ENCODE measurements at places on chromosomes 7 and 10. TPM values are rescaled to one million over a fixed set of nuclear protein-coding genes. Genes with fewer than 3 reads are reported as not detected.

The PNLIPRP2 gene
- total RNA-seq = 0.24 TPM

The CALCR gene
- 0.44 TPM for total RNA-seq

The PKD2L1 gene
- 0.20 TPM for total RNA-seq

The STYXL1 gene
- 38.7 TPM for total RNA-seq

The BTBD16 gene
- not detected for total RNA-seq

The MMP21 gene
- not detected for total RNA-seq

The ASB4 gene
- total RNA-seq = not detected

The HDAC9 gene
- total RNA-seq = 7.7 TPM

The NPSR1 gene
- total RNA-seq = not detected

GRCh38 chr10:37732685-37733084, 124.7 kb downstream of the ZNF248 start:
- DNase-seq = no peak

- DNase-seq = no peak
Observed at GRCh38 chr10:98370831-98371820, 43.9 kb downstream of the PYROXD2 start.

DNA sequence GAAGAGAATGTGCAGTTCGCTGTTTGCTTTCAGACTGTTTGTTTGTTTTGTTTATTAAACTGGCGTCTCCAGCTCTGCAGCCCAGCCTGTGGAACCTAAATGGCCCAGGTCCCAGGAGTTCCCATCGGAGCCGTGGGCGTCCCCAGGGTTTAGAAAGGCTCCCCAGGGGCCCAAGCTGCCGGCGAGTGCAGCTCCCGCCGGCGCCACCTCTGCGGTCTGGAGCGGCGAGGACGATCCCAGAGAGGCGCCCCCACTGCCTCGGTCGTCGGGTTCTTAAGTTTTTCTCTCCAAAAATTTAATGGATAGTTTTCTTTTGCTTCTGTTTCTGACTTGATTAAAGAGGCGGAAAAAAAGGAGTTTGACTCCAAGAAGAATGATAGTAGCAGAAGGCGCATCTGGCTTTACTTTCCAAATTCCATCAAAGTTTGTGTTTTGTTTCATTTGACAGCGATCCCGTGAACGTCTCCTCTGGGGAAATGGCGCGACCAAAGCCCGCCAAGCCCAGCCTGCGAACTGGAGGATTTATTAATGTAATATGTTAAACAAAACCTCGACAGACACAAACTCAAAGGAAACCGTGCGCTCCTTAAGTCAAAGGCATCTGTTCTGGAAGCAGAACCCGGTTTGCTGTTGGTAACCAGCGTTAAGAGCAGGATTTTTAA, 718 bp upstream of the FZD1 start:
- DNase-seq = peak; percentile 38

- peak; percentile 58 for DNase-seq
Observed at GRCh38 chr10:78109210-78109609, 75.5 kb downstream of the RPS24 start.

- DNase-seq = no peak
Observed at GRCh38 chr10:103896225-103896624, 21.8 kb downstream of the STN1 start.

- no peak for DNase-seq
Observed at GRCh38 chr10:51000976-51001375, 73.3 kb upstream of the PRKG1 start.

- no peak for DNase-seq
Observed at GRCh38 chr10:13003759-13004158, 2.2 kb upstream of the CCDC3 start.

DNA sequence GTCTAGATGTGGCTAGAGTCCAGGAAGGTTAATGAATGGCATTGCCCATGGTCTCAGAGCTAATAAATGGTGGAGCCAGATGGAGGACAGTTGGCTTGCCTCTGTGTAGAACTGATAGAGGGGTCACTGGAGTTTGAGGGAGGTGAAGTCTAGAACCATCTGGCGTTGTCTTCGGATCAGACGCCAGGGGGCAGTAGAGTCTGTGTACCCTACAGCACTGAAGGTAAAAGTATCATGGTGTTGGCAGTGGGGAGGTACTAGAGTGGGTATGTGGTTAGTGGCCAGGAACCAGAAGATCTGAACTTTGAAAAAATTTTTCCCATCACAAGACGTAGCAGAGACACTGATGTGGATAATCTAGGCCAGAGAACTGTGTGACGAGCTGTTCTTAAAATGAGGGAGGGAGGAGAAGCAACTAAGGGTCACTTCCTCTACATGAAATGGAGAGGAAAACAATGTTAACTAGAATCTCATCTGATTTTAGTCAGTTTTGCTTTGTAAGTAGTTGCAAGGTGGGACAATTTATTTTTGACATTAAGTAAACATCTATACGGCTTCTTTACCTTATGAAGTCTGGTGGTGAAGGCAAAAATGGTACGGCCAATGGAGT, 227.9 kb upstream of the PRSS58 start:
- peak; percentile 49 for DNase-seq

DNA sequence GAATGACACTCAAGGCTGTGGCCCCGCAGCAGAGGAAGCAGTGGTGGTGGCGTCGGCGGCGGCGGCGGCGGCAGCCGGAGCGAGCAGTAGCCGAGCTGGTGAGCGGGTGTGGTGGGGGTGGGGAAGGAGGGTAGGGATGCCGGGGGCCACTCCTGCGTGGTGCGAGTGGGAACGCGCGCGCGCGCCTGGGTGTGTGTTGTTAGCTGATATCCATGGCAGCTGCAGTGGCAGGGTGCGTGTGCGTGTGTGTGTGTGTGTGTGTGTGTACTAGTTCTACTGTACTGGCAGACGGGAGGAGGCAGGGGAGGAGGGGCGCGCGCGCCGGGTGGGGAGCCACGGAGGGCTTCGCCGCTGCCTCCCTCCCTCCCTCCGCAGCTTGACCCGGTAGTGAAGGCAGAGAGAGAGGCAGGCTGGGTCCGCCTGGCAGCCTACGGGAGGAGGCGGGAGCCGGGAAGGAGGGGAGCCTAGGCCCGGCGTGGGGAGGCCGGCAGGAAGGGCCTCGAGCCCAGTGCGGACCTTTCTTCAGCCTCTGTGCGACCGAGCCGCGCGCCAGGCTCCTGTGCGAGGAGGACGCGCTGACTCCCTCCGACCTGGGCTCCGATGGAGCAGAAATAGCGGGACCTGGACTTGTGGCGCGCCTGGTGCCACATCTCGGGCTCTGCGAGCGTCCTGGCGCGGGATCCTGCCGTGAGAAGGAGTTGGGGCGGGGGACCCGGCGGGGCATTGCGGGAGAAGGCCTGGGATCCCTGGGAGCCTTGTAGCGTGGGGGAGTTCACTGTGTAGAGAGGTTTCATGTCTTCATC, at the start of gene MAGI2:
Gene MAGI2, minus strand, starts transcription at position 110 of the 803 bp plus-strand sequence. CDS start 347 bp downstream, outside the sequence.
- peak; percentile 66 for DNase-seq

- no peak for DNase-seq
Observed at GRCh38 chr7:157458254-157458633, 121.4 kb downstream of the DNAJB6 start.

GRCh38 chr10:113960617-113961181, 83.0 kb upstream of the ADRB1 start:
- no peak for DNase-seq

- peak; percentile 38 for DNase-seq
Observed at GRCh38 chr10:78450807-78451485, 417.3 kb downstream of the RPS24 start.

DNA sequence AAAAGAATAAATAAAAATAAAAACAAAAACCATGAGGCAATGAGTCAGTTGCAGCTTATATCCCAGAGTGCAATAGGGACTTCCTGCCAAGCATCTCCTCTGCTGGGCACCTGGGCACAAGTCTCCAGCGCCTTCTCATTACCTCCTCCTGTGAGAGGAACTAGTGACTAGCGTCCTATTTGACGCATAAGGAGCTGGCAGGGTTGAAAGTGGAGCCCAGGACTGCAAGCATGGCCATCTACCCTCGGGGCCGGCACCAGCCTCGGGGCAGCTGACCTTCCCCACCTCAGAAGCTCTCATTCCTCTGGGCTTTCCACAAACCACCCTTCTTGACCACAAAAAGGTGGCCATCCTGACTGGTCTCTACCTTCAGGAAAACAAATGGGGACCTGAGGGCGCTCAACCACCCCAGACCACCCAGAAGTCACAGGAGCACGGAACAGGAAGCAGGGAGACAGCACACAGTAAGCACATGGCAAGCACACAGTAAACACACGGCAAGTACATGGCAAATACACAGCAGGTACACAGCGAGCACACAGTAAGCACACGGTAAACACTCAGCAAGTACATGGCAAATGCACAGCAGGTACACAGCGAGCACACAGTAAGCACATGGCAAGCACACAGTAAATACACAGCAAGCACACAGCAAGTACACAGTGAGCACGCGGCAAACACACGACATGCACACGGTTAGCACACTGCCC, 19.1 kb downstream of the CTBP2 start:
- no peak for DNase-seq

GRCh38 chr7:131076032-131076431, 251.6 kb upstream of the MKLN1 start:
- DNase-seq = no peak

DNA sequence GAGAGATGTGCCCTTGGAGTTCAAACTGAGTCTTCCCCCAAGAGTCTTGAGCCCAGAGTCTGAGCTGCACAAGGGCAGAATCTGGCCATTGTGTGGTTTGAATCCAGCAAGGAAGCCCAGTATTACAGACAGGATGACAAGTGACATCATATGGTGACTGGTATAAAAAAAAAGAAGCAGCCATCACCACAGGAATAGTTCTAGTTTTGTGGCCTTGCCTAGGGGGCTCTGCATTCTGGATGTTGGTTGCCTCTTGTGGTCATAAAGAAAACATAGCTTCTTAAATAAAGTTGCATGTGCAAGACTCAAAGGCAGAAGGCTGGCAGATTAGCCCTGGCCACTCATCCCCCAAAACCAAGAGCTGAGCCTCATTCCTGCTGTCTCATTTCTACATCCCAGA, 16.8 kb upstream of the LRRC72 start:
- no peak for DNase-seq

- DNase-seq = peak; percentile 91
Observed at GRCh38 chr10:46022978-46023702, 7.3 kb downstream of the NCOA4 start.

GRCh38 chr7:88229302-88229995, 9.6 kb upstream of the SRI start:
- DNase-seq = no peak

DNA sequence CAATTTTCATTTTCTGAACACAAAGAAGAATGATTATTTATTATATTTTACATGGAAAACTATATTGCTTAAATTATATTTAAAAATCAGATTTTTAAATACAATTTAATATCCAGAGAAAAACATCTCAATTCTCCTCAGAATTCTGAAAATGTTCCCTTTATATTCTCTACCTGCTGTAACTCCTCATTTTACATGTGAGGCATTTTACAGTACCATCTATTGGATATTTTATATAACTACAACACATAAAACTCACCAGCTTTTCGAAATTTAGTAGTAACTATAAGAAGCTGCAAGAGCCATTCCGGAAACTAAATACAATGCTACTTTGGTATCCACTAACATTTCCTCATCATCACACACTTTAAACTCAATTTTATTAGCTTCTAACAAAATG, 264.6 kb downstream of the DGKB start:
- DNase-seq = no peak

DNA sequence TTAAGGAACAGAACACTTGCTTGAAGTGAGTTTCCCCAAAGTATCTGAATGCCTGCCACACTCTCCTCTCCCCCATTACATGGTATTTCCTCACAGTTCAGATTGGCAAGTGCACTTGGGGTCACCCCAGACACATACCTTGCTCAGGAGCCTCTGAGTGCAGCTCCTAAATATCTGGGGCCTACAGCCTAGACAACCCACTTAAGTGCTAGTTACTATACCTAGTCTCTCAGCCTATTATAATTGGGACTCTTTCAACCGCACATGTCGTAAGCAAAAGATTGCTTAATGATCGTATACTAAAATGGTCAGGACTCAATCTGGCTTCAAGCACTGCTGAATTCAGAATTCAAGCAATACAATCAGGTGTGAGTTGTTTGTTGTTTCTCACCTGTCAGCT, 19.9 kb downstream of the TMEM176B start:
- no peak for DNase-seq

DNA sequence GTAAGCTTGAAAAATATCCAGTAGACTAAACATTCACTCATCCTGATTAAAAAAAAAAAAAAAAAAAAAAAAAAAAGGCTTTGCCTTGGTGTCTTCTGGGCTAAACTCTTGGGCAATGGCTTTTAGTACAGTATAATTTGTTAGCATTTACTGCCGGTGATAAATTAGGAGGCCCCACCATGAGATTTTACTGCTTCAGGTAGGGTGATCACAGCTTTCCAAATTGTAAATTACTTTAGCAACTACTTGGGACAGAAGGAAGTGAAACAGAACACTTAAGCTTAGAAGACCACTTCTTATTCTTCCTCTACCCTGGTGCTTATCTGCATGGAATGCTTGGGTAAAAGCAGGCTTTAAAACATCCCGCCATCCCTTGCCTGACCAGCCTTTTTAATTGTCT, 152.1 kb downstream of the HIBADH start:
- no peak for DNase-seq

- no peak for DNase-seq
Observed at GRCh38 chr10:33215154-33215553, 119.3 kb downstream of the NRP1 start.

GRCh38 chr10:70827086-70827757, 11.5 kb downstream of the SGPL1 start:
- no peak for DNase-seq

- peak; percentile 71 for DNase-seq
Observed at GRCh38 chr10:114239117-114239993, at the start of gene VWA2. TSS of gene VWA2 (plus strand) at chr10:114239254. CDS start at chr10:114248714, 9,460 bp downstream.

GRCh38 chr7:138878051-138878450, 80.1 kb upstream of the ATP6V0A4 start:
- DNase-seq = no peak

GRCh38 chr7:50335795-50336754, 31.6 kb downstream of the IKZF1 start:
- no peak for DNase-seq

DNA sequence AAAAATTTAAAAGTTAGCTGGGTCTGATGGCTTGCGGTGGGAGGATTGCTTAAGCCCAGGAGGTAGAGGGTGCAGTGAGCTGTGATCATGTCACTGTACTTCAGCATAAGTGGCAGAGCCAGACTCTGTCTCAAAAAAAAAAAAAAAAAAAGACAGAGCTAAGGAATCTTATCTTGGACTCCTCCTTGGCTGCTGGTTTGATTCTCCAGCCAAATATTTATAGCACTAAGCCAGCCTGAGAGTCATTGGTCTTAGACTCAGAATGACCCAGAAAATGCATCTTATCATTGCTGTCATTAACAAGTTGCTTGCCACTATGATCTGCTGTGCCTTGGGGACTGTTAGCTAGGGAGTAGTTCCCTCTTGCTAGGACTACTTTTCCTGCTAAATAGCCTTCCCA, 164.7 kb downstream of the GNAT3 start:
- DNase-seq = no peak

DNA sequence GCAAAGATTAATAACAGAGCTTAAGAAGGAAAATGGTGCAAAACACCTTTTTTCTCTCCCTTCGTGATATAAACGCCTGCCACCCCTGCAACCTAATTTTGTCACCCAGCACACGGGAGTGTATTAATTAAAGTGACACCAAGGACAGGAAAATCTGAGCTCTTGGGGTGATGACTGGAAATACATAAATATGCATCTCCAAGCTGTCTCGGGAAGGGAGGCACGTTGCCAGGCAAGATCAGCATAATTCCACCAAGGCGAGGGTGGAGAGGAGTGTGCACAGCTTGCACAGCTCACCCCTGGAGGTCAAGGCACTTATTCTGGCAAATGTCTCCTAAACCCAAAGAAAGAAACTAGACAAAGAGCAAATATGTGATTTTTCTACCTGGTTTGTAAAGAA, 700.9 kb downstream of the GRID1 start:
- no peak for DNase-seq
